ENCODE measurements at places on chromosomes 4 and X.

GRCh38 chr4:118729287-118730286 is 44.4 kb downstream of the METTL14 start:
- no peak for DNase-seq

GRCh38 chrX:152926923-152927322 is 29.1 kb downstream of the ZNF185 start:
- no peak for DNase-seq

DNA sequence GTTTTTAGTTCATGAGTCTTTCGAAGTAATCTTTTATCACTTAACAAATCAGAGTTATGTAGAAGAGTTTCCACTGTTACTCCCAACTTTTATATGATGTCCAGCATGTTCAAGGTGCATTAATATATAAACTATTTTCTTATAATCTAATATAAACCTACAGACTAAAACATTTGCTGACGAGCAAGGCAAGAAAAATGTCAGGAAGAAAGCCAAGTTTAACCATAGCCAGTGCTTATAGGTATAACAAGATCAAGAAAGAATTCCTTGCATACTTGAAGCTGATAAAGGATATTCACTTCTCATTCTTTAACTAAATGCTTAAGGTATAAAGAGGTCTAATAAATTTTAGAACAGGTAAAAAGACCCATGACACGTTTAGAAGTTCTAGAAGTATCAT is 167.7 kb downstream of the NPNT start:
- DNase-seq: no peak

GRCh38 chrX:50581405-50581804 is 110.8 kb upstream of the DGKK start:
- DNase-seq: no peak

DNA sequence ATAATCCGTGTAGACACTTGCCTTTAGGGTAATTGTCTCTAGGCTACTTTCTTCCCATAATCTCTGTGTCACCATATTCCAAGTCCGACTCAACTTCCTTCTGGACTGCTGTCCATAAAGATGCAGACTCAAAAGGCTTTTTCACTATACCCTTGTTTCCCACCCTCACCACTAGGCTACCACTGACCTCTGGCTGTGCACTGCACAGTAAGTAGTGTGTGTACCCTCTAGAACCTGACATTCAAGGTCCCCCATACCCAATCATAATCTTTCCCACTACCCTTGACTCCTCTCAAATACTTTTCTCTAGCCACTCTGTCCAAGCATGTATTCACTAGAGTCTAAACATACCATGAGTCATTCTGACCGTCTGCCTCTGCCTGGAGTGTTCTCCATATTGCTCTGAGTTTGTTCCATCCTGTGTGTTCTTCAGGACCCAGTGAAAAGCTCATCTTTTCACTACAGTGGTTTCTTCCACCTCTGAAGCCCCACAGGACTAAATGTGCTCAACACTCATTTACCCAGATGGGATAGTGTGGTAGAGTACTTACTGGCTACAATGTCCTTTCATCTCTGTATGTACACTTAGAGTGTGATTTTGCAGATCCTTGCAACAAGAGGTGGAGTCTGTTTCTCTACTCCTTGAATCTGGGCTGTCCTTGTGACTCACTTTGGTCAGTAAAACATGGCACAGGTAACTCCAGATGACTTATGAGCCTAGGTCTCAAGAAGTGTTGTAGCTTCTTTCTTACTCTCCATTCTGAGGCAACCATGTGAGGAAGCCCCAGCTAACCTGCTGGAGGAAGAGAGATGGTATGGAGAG is 17.4 kb downstream of the JADE3 start:
- DNase-seq: no peak

GRCh38 chr4:106034220-106034619 is 138.9 kb downstream of the NPNT start:
- no peak for DNase-seq

DNA sequence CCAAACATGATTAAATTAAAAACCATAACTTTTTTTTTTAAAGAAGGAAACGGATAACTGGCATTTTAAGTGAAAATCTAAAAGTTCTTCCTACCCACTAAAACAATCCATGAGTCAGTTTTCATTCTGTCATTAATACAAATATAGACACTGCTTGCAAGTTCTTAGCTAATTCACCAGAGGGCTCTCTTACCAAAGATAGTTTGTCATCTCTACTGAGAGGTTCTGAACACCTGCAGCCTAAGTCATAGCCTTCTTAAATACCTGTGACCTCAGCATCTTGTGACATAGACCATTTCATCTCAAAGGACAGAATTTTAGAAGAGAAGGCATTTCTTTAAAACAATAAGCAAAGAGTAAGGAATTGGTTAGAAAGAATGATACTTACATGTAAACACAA is 65.3 kb upstream of the FAM120C start:
- DNase-seq: no peak

DNA sequence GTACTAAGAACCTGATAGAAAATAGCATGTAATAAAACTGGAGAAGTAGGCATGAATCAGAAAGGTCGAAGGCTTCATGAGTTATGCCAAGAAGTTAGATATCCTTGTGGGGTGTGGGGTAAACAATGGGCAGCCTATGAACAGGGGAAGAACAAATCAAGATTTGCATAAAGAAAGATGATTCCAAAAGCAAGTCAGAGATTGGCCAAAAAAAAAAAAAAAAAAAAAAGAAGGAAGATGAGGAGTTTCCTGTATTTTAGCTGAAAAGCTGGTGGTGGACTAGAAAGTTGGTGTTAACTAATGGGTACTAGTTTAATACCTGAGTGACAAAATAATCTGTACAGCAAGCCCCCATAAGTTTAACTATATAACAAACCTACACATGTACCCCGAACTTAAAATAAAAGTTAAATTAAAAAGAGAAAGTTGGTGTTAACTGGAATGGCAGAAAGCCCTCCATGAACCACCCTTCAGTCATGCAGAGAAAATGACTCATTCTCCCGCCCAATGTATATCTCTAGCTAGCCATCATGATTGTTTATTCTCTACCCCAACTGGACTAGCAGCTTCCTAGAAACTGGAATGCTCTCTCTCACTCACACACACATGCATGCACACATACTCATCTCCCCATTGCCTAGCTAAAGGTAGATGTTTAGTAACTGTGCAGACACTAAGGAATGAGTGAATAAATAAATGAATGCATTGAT is 41.7 kb downstream of the ATP11C start:
- DNase-seq: no peak

GRCh38 chr4:173094739-173095421 is 73.7 kb upstream of the GALNT7 start:
- no peak for DNase-seq

GRCh38 chr4:77124576-77124975 is 32.4 kb upstream of the CCNG2 start:
- no peak for DNase-seq

- no peak for DNase-seq
These were observed 17.0 kb downstream of the TSPAN5 start for GRCh38 chr4:98641376-98641775.

DNA sequence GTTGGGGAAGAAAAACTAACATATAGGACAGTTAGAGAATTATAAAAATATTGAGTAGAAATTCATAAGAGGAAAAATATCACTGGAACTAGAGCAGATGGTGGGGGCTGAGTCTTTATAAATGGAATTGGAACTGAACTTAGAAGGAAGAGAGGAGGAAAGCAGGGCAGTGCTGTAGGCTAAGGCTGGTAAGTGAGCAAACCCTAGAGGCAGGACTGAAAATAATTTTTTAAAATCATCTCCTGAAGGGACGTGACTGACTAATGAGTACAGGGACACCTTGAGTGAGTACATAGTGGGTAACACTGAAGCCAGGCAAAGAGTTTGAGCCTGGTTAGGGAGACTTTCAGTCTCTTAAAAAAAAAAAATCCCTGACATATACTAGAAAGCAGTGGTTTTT is 63.3 kb downstream of the GALNT7 start:
- no peak for DNase-seq

DNA sequence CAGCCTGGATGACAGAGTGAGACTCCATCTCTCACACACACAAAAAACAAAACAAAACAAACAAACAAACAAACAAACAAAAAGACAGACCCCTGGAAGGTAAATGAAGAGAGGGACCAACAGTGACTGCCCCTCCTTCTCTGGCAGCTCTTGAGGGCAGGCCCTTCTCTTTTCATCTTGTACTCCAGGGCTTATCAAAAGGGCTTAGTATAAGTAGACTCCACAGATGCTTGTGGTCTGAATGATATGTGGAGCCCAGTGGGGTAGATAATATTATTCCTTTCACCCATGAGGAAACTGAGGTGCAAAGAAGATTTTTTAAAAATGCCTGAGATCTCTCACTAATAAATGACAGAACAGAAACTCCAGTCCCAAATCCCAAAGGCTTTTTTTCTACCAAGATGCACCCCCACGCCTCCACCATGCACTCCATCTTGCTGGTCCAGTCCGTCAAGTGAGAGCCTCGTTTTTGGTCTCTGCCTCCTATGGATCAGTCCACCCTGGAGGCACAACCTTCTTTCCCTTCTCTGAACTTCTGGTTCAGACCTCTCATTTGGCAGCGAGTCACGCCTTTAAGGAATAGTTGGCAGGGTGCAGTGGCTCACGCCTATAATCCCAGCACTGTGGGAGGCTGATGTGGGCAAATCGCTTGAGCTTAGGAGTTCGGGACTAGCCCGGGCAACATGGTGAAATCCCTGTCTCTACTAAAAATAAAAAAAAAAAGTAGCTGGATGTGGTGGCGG is 17.0 kb upstream of the CHRNA9 start:
- DNase-seq: no peak

GRCh38 chr4:82761229-82761628 is 37.4 kb downstream of the SCD5 start:
- no peak for DNase-seq

Measured in activated CD8-positive, alpha-beta memory T cell treated with anti-CD3 and anti-CD28 coated beads for 4 hours (primary cell).